ENCODE measurements at places on chromosomes 6 and 20.

DNA sequence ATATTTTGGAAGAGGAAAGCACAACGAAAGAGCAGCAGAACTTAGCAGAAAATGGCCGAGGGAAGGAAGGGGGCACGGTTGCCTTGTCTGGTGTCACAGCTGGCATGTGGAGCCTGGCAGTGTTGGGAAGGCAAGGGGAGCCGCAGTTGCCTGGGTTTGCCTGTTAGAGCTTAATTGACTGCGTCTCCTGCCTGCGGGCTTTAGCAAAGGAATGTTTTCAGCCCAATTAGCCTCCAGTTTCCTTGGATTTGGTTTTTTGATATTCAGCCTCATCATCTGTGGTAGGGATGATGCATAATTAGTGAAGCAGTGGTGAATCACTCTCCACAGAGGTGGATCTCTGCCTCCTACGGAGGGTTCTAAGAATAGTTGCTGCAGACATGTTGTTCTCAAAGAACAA is 832.6 kb downstream of the QKI start:
- no peak for DNase-seq

- DNase-seq, result no peak
Observed at GRCh38 chr6:25369036-25369432, 89.9 kb downstream of the CARMIL1 start.

GRCh38 chr20:45919542-45920399 is 7.8 kb upstream of the PLTP start:
- no peak for DNase-seq

- no peak for DNase-seq
Observed at GRCh38 chr6:117548797-117549301, 53.5 kb downstream of the GOPC start.

DNA sequence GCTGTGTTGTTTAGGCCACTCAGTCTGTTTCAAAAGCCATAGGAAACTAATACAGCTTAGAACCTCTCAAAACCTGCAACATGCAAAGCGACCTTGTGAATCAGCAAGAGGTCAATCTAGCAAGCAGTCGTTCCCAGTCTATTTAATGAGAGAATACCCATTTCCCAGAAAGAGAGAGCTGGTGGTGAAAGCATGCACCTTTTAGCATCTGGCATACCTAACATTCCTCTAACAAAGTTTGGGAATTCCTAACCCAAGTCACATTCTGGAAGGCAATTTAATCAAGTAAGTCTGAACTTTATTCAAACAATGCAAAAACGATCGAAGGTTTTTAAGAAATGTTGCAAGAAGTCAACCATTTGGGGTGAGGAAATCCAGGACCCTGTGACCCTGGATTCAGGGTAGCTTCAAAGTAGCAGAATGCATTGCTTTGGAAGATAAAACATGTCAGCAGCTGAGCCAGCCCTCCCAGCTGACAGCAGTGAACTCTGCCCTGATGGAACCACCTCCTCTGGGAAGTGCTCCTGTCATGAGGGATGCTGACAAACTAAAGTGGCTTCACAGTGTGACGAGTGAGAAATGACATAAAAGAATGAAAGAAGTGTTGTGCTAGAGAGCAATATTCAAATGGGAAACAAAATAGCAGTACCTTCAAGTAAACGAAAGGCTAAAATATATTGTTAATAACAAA is 104.8 kb downstream of the GMDS start:
- no peak for DNase-seq

DNA sequence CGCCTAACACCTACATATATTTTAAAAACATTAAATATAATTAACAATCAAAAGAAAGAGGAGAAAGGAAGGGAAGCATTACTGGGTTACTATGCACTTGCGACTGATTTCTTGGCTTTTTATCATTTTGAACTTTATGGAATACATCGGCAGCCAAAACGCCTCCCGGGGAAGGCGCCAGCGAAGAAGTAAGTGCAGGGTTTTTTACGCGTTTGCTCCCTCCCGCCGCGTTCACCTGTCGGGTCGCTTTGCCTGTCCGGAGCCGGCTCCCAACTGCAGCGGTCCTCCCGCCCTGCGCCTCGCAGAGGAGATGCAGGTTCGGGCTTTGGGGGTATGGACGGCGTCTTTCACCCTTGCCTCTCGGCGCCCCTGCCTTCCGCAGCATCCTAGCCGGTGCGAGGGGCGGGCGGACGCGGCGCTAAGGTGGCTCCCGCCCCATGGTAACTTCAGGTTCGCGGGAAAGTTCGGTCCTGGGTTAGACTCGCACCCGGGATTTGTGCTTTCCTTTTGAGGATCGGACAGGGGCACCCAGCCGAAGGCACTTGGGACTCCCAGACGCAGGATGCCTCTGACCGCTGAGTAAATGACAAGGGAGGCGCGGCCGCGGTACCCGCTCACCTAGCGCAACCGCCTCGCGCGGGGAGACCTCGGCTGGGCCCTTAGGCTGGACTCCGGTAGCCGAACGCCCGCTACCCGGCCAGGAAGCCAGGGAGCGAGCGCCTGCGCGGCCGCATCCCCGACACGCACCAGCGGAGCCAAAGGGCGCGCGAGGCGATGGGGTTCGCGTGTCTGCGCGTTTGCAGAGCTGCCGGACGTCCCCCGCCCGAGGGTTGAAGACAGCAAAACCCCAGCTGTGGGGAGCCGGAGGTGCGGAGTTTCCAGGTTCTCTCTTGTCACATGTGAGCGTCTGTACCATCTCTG is 891 bp downstream of the RSPO3 start:
- DNase-seq, result no peak

GRCh38 chr6:138403324-138403800 is 661 bp upstream of the HEBP2 start:
- DNase-seq, result no peak

GRCh38 chr6:100281471-100281901 is 183.2 kb downstream of the SIM1 start:
- no peak for DNase-seq

GRCh38 chr20:58665606-58666005 is 14.5 kb downstream of the STX16 start:
- no peak for DNase-seq

DNA sequence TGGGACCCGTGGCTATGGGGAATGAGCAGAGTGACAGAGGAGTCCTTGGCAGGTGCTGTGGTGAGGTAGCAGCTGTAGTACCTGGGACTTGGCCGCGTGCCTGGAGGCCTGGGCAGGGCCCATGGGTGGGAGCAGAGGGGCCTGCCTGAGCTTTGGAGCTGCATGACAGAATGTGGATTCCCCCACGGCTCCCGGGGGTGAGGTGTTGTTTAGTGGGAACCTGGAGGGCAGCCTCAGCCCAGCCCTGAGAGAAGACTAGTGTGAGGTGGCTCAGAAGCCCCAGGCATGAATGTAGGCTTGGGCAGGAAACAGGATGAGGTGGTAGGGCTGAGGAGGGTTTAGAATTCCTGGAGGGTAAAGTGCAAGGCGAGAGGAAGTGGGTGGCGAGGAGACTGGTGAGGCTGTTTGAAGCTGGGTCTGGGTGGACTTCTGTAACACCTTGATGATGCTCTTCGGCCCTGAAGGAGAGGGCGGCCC is 86.5 kb upstream of the SCP2D1 start:
- peak; percentile 87 for DNase-seq

DNA sequence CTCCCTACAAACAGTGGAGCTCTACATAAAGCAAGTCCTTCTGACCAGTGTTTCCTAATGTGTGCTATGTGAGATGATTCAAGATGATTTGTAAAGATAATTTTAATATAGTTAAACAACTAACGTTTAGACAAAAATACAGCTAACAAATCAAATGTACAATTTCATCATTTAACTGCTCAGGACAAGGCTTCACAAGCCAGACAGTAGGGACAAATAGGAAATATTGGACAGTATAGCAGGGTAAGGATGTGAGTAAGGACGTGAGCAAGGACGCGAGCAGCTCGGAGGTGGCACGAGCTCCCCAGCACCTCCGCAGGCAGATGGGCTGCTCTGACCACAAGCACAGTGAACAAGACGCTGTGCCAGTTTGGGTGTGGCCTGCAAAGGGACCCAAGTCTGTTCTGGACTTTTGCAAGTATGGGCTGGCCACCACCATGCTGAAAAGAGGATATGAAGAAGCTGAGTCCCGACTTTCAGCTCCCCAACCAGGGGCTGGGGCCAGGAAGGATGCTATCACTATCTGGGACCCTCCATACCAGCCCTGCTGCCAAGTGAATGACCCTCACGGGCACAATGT is 14.5 kb downstream of the DIDO1 start:
- DNase-seq, result no peak

- no peak for DNase-seq
Observed at GRCh38 chr6:22023937-22024336, 272.9 kb downstream of the PRL start.

DNA sequence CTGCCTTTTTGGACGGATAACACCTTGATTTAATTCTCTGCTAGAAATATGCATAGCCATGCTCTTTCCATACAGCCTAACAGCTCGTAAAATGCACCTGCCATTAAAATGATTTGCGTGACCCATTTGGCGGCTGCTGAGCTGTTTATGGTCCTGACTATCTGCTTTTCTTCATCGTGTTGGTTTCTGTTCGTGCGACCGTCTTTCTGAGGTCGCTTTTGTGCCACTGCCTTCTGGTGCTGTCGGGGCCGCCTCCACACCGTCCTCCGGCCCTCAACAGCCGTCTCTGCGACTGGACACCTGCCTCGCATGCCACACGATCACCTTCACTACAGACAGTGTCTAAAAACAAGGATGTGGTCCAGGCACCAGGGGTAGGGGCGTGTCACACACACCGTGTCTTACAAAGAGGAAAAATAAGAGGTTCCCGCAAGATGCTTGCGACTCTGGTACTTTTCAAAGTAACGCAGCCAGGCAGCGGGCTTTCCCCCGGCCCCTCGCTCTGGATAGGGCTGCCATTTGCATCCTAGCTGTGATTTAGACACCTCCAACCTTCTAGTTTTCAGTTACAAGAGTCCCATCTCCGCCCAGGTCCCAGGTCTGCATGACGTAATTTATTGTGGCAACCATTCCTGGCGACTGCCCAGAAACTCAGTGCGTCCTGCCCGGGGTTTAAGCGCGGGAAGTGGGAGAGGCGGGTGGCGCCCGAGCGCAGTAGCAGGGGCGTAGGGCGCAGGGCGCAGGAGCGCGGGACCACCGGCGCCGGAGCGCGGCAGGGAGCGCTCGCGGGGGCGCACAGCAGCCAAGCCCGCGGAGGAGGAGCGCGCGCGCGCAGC is at the start of gene STMND1:
Gene STMND1 (plus strand): TSS at position 629 of the 836 bp plus-strand sequence. CDS start 208 bp downstream, outside the sequence.
- peak; percentile 11 for DNase-seq

DNA sequence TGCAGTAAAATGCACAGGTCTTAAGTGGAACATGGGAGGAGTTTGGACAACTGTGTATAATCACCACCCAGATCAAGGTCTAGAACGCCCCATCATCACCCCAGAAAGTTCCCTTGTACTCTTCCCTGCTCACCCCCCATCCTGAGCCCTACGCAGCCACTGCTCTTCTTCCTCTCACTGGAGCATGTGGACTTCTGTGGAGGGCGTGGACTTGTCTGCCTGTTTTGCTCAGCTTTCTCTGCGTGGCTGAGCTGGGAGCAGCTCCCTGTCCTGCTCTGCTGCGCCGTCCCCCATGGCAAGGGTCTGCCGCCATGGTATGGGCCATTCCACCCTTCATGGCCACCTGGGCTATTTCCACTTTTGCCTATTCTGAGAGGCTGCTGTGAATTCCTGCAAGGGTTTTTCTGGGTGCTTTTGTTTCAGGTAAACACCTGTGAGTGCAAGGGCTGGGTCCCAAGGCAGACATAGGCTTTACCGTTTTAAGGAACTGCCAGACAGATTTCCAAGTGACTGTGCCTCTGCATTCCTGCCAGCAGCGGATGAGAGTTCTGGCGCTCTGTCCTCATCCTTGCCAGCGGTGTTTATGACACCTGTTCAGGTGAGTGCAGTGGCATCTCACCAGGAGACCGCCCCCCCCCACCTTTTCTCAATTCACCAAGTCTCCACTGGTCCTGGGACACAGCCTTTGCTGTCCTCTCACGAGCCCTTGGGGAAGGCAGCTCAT is 19.7 kb downstream of the PCK1 start:
- DNase-seq, result no peak

- peak; percentile 0 for DNase-seq
Observed at GRCh38 chr6:51959744-51960383, 127.5 kb downstream of the PKHD1 start.

DNA sequence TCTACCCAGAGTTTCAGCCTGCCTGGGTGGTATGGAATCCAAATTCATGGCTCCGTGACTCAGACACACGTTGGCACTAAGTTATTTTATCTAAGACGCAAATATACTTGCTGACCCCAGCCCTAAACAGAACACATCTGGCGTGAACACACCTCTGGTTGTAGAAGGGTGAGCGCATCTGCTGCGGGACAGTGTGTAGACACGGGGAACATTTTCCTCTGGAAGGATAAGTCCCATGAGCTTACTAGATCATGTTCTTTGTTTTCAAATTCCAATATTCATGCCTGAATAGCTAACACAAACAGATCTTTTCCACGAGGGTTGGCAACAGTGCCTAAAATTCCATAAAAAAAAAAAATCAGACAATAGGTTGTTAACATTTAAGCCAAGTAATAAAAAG is 87.8 kb downstream of the TMEM170B start:
- DNase-seq, result no peak

GRCh38 chr6:45699663-45700062 is 316.0 kb downstream of the CLIC5 start:
- DNase-seq, result no peak

- DNase-seq, result peak; percentile 99
Observed at GRCh38 chr6:116444092-116444491, 17.1 kb upstream of the CALHM6 start.

DNA sequence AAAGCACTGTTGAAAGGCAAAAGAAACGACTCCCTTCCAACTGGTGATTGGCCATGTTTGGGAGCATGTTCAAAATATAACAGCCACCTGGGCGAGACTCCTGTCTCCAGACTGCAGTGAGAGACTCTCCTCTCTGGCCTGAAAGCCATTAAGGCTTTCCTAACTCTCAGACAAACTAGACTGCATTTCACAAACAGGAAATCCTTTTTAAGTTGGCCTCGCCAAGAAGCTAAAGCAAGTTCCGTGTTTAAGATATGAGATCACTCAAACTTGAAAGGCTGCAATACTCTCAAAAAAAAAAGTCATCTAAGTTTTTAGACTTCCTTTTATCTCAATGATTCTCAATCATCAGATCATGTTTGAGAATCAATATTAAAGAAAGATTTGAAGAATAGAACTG is 117.0 kb downstream of the TFAP2A start:
- no peak for DNase-seq

GRCh38 chr20:49750611-49751396 is 37.1 kb upstream of the B4GALT5 start:
- no peak for DNase-seq

DNA sequence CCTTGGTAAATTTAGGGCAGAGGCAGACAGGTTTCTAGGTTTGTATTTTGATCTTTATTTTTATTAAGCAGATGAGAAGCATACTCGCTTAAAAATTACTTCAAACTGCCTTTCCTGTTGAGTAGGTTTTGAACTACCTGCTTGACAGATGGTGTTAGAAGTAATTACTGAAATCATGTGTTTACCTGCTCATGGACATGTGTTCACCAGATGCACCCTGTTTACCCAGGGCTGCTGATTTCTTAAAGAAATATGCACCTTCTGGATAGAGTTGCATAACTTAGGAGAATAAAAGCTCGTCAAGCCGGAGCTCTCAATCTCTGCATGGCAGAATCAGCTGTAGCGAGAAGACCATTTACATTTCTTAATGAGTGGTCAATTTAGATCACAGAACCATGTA is 165.1 kb downstream of the CDKAL1 start:
- DNase-seq, result no peak
